ENCODE measurements at places on chromosomes 5 and 9.
A peak's percentile ranks its signal among the peaks of the same experiment; 100 is the strongest.

- DNase-seq = no peak
These were observed 507 bp downstream of the RICTOR start for GRCh38 chr5:39073767-39074016.

- DNase-seq = no peak
These were observed 58.4 kb downstream of the RORB start for GRCh38 chr9:74555565-74555964.

DNA sequence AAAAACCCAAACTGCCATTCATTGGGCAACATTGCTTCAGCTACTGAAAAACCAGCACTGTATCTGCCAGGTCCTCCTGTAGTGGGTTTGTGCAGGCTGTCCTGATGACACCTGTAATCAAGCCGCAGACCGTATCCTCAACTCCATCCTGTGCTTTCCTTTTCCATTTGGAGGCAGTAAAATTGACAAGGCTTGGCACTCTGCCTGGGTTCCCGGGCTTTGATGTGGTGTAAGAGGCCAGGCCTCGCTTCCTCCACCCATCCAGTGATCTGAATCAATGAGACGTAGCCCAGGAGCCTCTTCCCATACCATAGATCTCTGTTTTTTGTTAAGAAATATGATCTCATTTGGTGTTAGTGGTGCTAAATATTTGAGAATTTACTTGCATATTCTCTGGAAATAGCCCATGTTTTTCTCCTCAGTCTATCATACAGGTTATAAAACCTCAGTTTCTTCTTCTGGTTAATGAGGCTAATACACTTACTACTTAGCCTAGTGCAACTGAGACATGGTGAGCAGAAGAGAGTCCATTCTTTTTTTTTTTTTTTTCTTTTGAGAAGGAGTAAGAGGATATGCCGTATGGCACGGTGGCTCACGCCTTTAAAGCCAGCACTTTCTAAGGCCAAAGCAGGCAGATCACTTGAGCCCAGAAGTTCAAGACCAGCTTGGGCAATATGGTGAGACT lies 34.8 kb downstream of the LSM11 start:
- no peak for DNase-seq

DNA sequence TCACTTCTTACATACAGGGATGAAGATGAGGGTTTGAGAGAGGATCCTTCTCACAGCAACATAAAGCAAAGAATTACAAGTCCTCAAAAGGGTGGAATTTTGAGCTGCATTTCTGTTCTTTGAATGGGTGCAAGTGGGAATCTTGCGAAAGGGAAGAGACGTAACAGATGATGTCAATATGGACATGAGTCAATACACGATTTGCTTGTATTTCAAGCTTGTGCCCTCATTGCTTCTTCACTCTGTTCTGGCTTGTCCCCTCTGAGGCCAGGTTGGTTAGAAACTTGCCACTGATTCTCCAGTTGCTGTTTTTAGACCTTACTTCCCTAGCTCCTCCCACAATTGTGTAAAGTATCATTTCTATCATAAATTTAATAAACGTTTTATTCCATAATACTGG lies 104.8 kb upstream of the CLINT1 start:
- no peak for DNase-seq

DNA sequence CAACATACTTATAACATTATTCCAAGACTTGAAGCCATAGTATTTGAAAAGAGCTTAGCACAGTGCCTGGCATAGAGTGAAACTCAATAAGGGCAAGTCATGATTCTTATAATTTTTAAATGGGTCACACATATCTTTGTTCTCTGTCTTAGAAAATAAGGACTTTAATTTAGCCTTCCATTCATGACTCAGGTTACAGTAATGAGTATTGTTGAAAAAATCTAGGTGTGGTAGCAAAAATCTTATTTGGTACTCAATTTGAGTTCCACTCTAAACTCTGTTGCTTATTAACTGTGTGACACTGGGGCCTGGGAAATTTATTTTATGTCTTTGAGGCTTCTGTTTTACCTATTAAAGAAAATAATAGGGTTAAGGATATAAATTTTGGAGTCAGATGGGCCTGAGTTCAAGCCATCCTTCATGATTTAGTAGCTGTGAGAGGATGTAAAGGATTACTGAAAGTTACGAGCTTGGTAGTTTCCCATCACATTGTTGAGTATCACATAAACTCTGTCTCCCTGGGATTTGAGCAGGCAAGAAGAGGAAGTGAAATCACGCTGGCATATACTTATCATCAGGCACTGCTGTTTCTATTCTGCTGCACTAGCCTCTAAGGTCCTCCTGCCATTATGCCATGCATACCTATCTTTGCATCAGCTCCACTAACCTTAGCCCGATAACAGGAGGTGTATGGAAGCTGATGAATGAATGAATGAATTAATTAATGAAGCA lies 1.5 kb downstream of the SPINK9 start:
- DNase-seq = no peak

DNA sequence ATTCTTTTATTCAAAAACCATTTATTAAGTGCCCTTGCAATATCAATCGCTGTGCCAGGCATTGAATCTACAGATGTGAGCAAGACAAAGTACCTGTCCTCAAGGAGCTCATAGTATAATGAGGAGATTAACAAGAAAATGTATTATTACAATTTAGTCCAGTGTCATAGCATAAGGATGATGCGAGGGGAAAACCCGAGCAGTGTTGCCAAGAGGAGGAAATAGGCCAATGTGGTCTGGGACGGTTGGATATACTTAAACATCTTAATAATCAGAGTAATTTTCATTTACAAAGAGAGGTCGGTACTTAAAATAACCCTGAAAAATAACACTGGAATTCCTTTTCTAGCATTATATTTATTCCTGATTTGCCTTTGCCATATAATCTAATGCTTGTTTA lies 18.5 kb downstream of the CD274 start:
- DNase-seq = no peak

GRCh38 chr5:180208038-180208434 lies 975 bp downstream of the RASGEF1C start:
- no peak for DNase-seq

DNA sequence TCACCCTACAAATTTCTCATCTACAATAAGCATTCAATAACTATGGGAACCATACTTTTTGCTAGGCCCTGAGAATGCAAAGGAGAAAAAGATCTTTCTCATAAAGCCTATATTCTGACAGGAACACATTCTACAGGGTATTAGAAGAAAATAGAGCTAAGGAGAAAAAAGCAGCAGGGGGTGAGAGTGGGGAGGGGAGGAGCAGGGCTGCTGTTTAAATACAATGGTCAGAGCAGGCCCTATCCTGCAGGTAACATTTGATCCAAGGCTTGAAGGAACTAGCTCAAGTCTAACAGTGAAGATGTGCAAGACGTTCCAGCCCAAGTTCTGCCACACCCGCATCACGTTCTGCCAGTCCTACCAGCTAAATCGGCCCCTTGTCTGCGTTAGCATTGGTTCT lies 89.7 kb downstream of the ELAVL2 start:
- DNase-seq = no peak

- DNase-seq = no peak
These were observed 60.4 kb downstream of the DAB2IP start for GRCh38 chr9:121711797-121712196.

GRCh38 chr5:677131-678101 lies 15.7 kb downstream of the TPPP start:
- peak; percentile 26 for DNase-seq

GRCh38 chr5:178280631-178281030 lies 48.0 kb upstream of the PHYKPL start:
- no peak for DNase-seq

GRCh38 chr5:42851481-42851880 lies 39.8 kb upstream of the SELENOP start:
- no peak for DNase-seq

DNA sequence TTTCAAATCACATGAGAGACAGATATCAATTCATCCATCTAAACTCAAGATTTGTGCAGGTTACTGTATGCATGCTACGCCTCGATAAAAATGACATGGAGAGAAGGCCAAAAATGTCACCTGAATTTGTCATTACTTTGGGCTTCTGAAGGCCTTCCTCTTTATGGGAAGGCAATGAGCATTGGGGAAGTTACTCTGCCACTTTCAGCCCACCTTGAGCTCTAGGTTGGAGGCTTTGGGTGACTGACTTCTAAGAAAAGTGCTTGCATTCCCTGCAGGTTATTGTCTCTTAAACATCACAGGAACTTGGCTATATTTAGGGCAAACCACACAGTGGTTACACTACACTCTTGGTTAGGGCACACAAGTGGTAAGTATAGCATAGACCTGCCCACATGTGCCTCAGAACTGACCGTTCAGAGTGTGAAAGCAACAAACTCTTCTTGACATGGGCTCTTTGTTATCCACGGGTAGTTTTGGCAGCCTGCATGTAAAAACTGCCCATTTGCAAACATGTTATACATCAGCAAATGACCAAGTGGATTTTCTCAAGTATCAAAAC lies 169.5 kb downstream of the ZNF608 start:
- DNase-seq = no peak
